T-cell (primary cell): ENCODE measurements at places on chromosomes 4 and X. TPM values are rescaled to one million over a fixed set of nuclear protein-coding genes. Genes with fewer than 3 reads are reported as not detected.

The GSTCD gene
- 5.1 TPM for total RNA-seq

- H3K4me3 ChIP-seq = no peak overlapping the region
- H3K36me3 ChIP-seq = no peaks in the 10 kb centered on the region
- H3K4me1 ChIP-seq = no peaks in the 10 kb centered on the region
- H3K27ac ChIP-seq = no peak overlapping the region
- no peaks in the 10 kb centered on the region for H3K27me3 ChIP-seq
Measured at GRCh38 chr4:14827111-14827510, 175.2 kb upstream of the CPEB2 start.

DNA sequence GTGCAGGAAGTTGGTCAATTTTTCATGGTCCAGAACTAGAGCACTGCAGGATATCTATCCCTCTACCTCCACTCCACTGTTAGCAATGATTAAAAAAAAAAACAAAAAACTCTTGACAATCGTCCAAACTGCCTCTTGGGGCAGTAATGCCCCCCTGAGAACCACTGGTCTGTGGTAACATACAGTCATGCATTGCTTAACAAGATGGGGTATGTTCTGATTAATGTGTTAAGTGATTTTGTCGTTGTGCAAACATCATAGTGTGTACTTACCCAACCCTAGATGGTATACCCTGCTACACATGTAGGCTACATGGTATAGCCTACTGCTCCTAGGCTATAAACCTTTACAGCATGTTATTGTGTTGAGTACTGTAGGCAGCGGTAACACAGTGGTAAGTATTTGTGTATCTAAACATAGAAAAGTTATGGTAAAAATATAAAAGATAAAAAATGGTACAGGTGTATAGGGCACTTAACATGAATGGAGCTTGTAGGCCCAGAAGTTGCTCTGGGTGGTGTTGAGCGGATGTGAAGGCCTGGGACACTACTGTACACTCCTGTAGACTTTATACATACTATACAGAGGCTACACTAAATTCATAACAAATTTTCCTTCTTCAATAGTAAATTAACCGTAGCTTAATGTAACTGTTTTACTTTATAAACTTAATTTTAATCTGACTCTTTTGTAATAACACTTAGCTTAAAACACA, 34.1 kb downstream of the ART3 start:
- no peaks in the 10 kb centered on the region for H3K36me3 ChIP-seq
- H3K4me3 ChIP-seq = no peak overlapping the region
- no peaks in the 10 kb centered on the region for H3K27me3 ChIP-seq
- H3K4me1 ChIP-seq = no peaks in the 10 kb centered on the region
- no peak overlapping the region for H3K27ac ChIP-seq

DNA sequence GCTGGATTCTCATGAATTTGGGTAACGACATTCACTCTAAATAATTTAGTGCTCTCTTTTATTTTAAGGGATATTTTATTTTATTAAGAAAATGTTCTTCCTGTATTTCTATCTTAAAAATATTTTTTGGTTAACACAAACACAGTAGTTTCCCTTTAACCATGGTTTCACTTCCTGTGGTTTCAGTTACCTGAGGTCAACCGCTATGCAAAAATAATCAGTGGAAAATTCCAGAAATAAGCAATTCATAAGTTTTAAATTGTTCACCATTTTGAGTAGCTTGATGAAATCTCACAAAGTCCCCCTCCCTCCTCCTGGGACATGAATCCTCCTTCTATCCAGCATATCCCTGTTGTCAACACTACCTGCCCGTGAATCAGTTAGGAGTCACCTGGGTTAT, 71.4 kb downstream of the GBA3 start:
- H3K27ac ChIP-seq = no peak overlapping the region
- H3K4me3 ChIP-seq = no peak overlapping the region
- no peaks in the 10 kb centered on the region for H3K4me1 ChIP-seq
- H3K36me3 ChIP-seq = no peaks in the 10 kb centered on the region
- no peak for DNase-seq

DNA sequence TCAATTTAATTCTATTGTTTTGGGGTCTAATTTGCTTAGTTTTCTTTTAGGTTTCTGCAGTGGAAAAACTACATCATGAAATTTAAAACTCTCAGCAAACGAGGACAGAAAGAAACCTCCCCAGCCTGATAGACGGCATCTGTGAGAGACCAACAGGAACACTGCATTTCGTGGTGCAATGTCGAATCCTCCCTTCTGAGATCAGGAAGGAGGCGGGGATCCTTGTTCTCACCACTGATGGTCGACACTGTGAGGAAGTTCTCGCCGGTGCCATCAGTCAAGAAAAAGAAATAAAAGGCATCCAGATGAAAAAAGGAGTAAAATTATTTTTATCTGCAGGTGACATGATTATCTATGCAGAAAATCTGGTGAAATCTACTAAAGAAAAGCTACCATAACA, 16.5 kb downstream of the GAK start:
- peaks cover 24% of the 10 kb centered on the region for H3K4me1 ChIP-seq
- DNase-seq = no peak
- peaks cover 29% of the 10 kb centered on the region for H3K36me3 ChIP-seq
- no peaks in the 10 kb centered on the region for H3K27me3 ChIP-seq
- no peak overlapping the region for H3K27ac ChIP-seq

DNA sequence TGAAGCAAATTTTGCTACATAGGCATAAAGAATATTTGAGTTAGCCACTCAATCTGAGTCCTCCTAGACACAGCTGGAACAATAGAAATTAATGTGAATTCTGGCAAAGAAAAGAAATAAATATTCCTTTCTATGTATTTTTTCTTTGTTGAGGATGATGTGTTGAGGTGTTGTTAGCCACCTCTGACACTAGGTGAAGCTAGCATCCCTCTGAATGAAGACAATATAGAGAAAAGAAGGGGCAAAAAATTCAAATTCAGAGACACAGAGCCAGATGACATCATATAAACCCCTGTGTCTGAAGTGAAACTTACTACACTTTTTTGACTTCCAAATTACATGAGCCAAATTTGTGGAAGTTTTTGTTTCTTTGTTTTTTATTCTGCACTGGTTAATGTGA, 34.6 kb upstream of the TMPRSS11D start:
- no peaks in the 10 kb centered on the region for H3K4me1 ChIP-seq
- H3K27ac ChIP-seq = no peak overlapping the region
- no peak for DNase-seq
- no peaks in the 10 kb centered on the region for H3K27me3 ChIP-seq

GRCh38 chr4:28310926-28311325, 1450.3 kb downstream of the STIM2 start:
- H3K27ac ChIP-seq = no peak overlapping the region
- DNase-seq = no peak
- H3K4me1 ChIP-seq = no peaks in the 10 kb centered on the region
- no peaks in the 10 kb centered on the region for H3K27me3 ChIP-seq
- no peak overlapping the region for H3K4me3 ChIP-seq
- H3K36me3 ChIP-seq = no peaks in the 10 kb centered on the region

DNA sequence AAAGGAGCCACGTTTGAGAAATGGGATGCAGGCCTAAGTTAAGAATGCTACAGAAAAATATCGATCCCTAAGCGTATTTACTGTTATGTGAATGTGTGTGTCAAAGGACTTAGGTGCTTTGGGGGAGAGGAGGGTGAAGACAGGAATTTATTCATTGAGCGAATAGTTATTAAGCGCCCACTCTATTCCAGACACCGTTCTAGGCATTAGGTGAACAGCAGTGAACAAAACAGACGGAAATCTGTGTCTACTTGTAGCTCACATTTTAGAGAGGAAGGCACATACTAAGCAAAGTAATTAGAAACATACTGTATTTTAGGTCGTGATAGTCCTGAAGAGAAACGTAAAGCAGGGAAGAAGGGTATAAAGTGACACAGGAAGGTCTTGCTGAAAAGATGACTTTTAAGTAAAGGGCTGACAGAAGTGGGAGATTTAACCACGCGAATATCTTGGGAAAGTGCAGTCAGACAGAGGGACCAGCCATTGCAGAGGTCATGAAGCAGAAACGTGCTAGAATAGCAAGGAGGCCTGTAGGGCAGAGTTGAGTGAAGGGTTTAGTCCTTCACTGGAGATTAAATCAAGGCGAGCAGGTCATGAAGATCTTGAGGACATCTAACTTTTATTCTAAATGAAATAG, 541 bp downstream of the AIMP1 start:
- H3K36me3 ChIP-seq = no peaks in the 10 kb centered on the region
- no peak for DNase-seq
- peak overlapping the region; percentile 94 for H3K27ac ChIP-seq
- peaks cover 28% of the 10 kb centered on the region for H3K4me1 ChIP-seq
